Umbilical cord (tissue), 2 donors: ENCODE measurements at places on chromosomes 13 and 19. TPM values are rescaled to one million over a fixed set of nuclear protein-coding genes. Genes with fewer than 3 reads are reported as not detected.

Gene FGF22
- total RNA-seq = 0.24 TPM

Gene ALKBH7
- total RNA-seq = 97.5 TPM

Gene ZNF616
- 19.7 TPM for total RNA-seq

Gene SIGLEC6
- total RNA-seq = not detected

Gene SPACA4
- not detected for total RNA-seq

Gene TNFSF13B
- total RNA-seq = 12.0 TPM

Gene ANGPTL4
- total RNA-seq = 5.3 TPM

Gene RUBCNL
- 3.6 TPM for total RNA-seq

Gene APLP1
- 8.4 TPM for total RNA-seq

Gene SOX1
- total RNA-seq = 0.96 TPM

Gene C3
- total RNA-seq = 48.4 TPM

Gene CYP4F2
- total RNA-seq = not detected

Gene TINCR
- total RNA-seq = 4.8 TPM

Gene CLC
- total RNA-seq = not detected

Gene TRPM4
- total RNA-seq = 8.2 TPM

Gene LRG1
- 5.5 TPM for total RNA-seq

Gene NLRP12
- 1.7 TPM for total RNA-seq

Gene ENOX1
- 19.3 TPM for total RNA-seq

Gene CEACAM7
- total RNA-seq = 3.6 TPM

Gene RGCC
- total RNA-seq = 82.8 TPM

Gene GPR183
- 7.7 TPM for total RNA-seq

Gene ZNF799
- 10.4 TPM for total RNA-seq

Gene TMEM150B
- total RNA-seq = 2.2 TPM

Gene CEACAM4
- total RNA-seq = not detected

Gene TRPC4
- total RNA-seq = 24.6 TPM

Gene ZNF567
- total RNA-seq = 7.7 TPM

Gene TPTE2
- not detected for total RNA-seq

Gene SMIM44
- total RNA-seq = not detected

Gene DPF1
- total RNA-seq = 2.2 TPM

Gene FLT1
- 132 TPM for total RNA-seq

Gene ACER1
- not detected for total RNA-seq

Gene SLITRK5
- 3.6 TPM for total RNA-seq

Gene C13orf42
- 0.48 TPM for total RNA-seq

Gene PSG1
- 4.6 TPM for total RNA-seq

Gene WDR88
- total RNA-seq = not detected
